ENCODE measurements at places on chromosomes 2 and 18.
A peak's percentile ranks its signal among the peaks of the same experiment; 100 is the strongest.

GRCh38 chr2:86624267-86624547, 542 bp upstream of the RNF103 start:
- DNase-seq, result no peak

DNA sequence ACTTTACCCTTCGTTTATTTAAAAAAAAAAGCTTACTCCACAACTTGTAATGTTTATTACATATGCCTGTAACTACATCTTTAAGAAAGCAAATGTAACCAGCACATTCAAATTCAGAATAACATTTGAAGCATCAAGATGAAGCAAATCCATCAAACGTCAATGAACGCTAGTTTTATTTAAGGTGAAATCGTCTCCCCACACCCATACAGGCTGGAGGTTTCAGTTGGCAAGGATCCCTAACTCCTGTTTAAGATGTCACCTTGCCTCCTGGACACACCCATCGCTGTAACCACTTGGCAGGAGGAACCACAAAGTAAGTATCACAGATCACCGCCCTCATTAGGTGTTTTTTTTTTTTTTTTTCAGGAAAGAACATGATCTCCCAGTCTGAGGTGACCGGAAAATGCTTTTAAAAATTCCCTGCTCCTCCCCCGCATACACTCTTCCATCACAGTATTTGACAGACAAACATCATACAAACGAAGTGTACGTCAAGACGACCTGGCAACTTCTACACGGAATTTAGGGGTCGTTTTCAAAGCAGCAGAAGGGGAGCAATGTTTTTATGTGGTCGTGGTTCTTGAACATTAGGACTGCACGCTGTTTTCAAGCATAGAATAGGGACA, 19.7 kb upstream of the STPG4 start:
- peak; percentile 65 for DNase-seq

- DNase-seq, result no peak
Measured at GRCh38 chr18:29841631-29842030, 1200.9 kb downstream of the DSC3 start.

DNA sequence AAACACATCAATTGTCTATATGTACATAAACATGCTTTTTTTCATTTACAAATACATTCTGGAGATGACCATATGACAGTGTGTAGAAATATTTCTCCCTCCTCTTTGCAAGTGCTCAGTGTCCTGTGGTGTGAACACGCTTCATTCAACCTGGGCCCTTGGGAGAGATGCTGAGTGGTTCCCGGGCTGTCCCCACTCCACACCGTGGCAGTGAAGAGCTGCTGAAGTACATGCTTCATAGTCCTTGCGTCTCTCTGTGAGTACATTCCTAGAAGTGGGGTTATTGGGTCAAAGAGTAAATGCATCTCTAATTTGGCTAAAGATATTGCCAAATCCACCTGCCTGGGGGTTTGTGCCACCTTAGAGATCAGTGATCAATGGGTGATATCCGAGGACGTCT, 6.5 kb upstream of the GPR35 start:
- DNase-seq, result no peak

DNA sequence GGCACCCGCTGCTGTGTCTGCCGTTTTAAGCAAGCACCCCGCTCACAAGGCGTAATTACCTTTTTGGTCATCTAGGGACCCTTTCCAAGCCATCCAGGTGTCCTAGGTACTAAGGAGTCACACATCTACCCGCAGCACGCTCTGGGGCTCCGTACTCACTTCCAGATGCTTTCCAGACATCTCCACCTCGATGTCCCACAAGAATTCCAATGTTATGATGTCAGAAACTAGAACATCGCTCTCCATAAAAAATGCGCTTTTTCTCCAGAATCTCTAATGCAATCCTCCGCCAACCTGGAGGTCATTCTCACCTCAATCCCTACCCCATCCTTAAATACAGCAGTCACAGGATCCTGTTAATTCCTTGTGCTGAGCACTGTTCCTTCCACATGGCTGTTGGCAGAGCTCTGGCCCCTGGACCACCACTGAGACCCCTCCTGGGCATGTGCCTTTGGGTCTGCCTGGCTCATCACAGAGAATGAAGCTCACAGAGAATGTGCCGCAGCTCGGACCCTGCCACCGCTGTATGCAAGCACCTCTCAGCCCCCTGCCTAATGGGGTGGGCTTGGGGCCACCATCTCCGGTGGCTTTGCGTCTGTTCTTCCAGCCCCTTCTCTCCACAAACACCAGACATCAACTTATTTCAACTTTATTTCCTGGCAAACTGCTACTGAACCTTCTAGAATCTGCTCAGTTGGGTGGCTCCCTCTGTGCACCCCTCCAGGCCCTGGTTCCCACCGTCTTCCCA, 4.6 kb upstream of the PXDN start:
- DNase-seq, result no peak

DNA sequence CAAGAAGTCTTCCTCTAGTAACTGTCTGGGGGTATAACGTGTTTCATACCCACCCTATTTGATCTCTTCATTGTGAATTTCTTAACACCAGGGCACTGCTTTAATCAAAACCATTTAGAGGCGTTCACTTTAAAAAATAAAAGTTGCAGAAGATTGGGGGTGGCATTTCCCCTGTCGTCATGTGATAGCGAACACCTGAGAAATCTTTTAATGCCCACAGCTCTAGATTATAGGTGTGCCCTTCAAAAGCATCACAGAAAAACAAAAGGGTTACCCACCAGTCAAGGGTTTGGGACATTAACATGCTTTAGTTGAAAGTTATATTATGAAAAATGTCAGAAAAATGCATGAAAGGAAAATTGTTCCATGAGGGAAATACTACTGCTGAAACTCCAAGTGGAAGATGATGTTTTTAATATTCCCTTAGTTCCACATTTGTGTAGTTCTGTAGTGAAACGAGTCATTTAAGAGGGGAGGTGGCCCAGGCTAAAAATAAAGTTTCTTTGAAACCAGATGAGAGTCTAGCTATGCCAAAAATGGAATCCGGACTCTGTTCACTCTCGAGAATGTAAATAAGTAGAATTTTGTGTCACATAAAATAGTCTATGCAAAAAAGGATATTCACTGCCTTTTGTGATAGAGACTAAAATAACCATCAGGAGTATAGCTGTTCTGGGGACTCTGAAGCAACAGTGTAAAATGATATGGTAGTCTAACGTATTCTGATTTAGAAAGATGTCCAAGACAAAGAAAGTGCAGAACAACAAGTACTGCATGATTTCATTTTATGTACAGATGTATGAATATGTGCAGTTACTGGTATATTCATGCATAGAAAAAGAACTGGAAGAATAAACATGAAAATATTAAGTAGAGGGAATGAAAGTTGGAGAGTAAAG, 95.3 kb downstream of the TMEM247 start:
- DNase-seq, result no peak

DNA sequence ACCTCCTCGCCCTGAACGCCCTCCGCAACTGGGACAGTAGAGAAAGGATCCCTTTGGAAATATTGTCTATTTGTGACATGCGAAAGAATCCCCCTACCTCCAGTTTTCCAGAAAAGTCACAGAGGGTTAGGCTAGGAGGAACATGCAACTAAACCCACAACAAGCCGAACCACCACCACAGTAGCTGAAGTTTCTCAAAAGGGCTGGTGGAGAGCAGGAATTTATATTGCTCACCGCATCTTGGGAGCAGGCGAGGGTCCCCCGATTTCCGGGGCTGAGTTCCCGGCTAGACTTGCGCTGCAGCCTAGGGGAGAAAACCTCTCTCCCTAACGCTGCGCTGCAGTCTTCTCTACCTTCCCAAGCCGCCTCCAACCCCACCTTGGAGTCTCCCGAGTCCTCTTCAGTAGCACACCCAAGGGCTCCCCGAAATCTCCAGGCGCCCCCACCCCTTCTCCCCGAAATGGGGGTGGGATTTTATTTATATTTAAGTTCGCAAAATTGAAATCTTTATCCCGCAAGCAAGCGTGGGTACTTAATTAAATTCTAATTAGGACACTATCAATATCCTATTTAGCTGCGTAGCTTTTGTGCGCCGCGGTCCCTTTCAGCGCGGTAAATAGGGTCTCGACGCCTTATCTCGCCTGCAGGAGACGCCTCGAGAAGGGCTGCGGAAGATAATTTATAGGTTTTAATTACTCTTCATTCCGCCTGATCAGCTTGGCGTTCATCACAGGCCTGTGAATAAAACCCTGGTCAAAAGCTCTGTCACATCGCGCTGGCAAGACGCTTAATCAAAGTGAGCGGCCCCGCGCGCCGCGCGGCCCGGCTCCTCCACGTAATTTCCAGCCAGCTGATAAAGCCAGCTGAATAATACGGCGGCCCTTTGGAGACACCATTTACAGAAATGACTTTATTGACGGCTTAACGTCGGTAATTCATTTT, 2.0 kb upstream of the EN1 start:
- DNase-seq, result no peak

GRCh38 chr2:204643326-204643725, 98.1 kb downstream of the PARD3B start:
- no peak for DNase-seq

DNA sequence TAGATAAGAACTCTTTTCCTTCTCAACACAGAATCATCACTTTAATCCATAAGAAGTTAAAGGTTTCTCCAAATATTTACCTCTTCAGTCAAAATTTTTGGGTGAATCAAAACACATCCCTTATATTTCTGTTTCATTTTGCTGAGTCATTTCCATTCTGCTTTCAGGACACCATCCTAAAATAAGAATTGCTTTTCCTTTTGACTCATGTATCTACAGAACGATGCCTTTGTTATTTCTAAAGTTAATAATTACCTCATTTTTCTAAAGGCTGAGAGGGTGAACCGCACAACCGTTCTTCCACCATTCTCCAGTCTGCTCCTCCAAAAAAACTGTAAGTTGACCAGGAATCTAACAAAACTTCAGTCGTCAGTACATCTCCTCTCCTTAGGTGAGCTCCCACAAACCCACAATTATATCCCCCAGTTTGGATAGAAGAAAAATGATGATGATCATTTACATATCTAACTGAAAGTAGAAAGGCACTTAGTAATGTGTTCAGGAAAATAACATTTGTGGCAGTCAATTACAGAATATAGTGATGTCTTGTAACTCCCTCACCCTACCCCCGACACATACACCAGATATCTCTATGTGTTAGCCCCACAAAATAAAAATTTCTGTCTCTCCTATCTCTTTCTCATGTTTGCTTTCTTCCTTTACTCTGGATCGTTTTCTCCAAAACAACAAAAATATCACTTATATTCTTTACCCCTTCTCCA, 162.5 kb downstream of the RAD51AP2 start:
- DNase-seq, result no peak

DNA sequence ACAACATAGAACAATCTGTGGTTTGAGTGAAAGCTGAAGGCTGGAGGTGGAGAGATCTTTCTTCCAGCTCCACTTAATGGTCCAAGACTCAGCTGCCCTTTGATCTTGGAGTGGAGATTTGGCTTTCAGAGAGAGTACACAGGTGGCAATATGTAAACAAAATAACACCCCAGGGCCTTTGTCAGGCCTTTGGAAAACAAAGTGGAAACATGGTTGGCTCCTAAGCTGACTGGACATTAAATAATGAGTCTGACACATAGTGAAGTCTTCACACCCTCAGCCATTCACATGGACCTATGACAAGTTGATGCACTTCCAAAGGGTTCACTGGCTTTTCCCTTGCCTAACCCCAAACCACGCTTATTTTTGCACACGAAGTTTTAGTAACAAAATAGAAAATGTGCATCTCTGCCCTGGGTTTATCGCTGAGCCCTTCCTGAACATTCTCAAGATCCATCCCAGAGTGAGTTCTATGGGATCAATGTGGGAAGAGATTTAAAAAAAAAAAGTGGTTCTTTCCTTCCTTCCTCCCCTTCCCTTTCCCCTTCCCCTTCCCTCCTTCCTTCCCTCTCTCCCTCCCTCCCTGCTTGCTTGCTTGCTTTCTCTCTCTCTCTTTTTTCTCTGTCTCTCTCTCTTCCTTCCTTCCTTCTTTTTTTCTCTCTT, 201.3 kb upstream of the NT5C1B start:
- DNase-seq, result no peak

GRCh38 chr2:24147364-24147763, 24.1 kb downstream of the FAM228B start:
- no peak for DNase-seq

- no peak for DNase-seq
Measured at GRCh38 chr2:69583321-69583833, 60.2 kb downstream of the AAK1 start.

DNA sequence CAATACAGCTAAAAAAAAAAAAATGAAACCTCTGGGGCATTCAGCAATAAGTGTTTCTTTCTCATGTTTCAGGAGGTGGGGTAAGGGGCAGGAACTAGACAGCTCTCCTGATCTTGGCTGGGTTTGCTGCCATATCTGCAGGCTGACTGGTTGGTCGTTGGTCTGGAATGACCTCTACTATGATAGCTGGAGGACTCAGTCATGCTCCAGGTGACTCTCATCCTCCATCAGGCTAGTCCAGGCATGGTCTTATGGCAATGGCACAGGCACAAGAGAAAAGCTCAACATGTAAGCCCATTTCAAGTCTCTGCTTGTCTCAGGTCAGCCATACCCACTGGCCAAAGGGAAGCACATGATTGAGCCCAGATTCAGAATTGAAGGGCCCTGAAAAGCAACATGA, 9.5 kb upstream of the SLC1A4 start:
- DNase-seq, result no peak

DNA sequence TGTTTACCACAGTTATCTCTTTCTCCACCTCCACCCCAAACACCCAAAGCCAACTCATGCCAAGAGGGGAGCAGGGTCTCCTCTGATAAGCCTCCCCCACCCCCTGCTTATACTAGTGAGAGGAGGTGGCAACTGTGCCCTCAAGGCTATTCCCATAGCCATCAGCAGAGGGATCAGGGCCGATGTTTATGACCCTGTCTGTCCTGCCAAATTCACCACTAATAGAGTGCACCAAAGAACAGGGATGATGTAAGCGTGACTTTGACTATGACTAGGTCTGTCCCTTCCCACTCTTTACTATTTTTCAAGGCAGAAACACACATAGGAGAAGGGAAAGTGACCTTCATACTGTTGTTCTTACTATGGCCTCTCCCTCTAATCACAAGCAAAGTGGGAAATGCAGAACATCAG, 74.6 kb downstream of the CLHC1 start:
- DNase-seq, result no peak

- no peak for DNase-seq
Measured at GRCh38 chr2:55844986-55845385, 78.6 kb downstream of the EFEMP1 start.

- DNase-seq, result no peak
Measured at GRCh38 chr18:45588376-45589355, 26.6 kb upstream of the SLC14A2 start.

DNA sequence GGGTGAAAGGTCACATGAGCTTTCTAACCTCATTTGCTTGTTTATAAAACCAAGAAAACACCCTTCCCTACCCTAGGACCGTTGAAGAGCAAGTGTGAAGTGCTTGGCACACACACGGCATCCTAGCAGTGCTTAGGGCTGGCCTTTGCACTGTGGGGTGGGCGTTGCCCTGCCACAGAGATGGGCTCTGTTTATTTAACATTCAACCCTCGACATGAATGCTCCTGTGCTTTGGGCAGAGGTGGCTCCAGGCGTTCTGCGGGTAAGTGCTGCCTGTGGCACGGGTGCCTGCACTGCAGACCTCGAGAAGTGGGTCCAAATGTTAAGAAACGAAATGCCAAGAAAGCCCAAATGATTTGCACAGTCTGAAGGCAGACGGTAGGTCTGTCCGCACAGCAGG, 170.1 kb downstream of the FHOD3 start:
- no peak for DNase-seq

GRCh38 chr2:131112529-131112928, 7.4 kb downstream of the PLEKHB2 start:
- no peak for DNase-seq

- DNase-seq, result no peak
Measured at GRCh38 chr18:57445488-57446319, 10.5 kb downstream of the ONECUT2 start.

GRCh38 chr2:142946941-142947340, 69.5 kb downstream of the KYNU start:
- DNase-seq, result no peak
